Activated CD4-positive, alpha-beta T cell treated with anti-CD3 and anti-CD28 coated beads, Interleukin-2, amount 10 ng/mL, durations not matched to agents 7 days and 5 days (primary cell): ENCODE measurements at places on chromosomes 12 and 14. TPM values are rescaled to one million over a fixed set of nuclear protein-coding genes. Genes with fewer than 3 reads are reported as not detected.

Gene NPAS3
- total RNA-seq, result not detected

Gene LTBP2
- total RNA-seq, result 0.05 TPM

Gene SDSL
- total RNA-seq, result 3.6 TPM

Gene NELL2
- 43.6 TPM for total RNA-seq

Gene NR4A1
- 2.1 TPM for total RNA-seq

Gene TMPRSS12
- not detected for total RNA-seq

Gene OR4Q3
- not detected for total RNA-seq

Gene SART3
- 63.0 TPM for total RNA-seq

Gene PLXNC1
- 29.7 TPM for total RNA-seq

Gene ZDHHC22
- total RNA-seq, result not detected

Gene REP15
- 0.37 TPM for total RNA-seq

Gene SIRT4
- total RNA-seq, result 1.8 TPM

Gene KLHDC1
- 2.4 TPM for total RNA-seq

Gene FAM181A
- not detected for total RNA-seq

Gene NGDN
- total RNA-seq, result 47.3 TPM

Gene CLEC2A
- total RNA-seq, result not detected

Gene MGAT2
- 57.3 TPM for total RNA-seq

Gene FAIM2
- total RNA-seq, result 0.50 TPM

Gene AMHR2
- total RNA-seq, result not detected

Gene PRPH
- not detected for total RNA-seq

Gene ADAM21
- total RNA-seq, result not detected

Gene EPYC
- total RNA-seq, result not detected

Gene PFDN5
- total RNA-seq, result 305 TPM

Gene SLC7A8
- 0.64 TPM for total RNA-seq

Gene CACNA1C
- 0.12 TPM for total RNA-seq

Gene GARIN6
- not detected for total RNA-seq

Gene GDF3
- not detected for total RNA-seq

Gene GALNT8
- 0.85 TPM for total RNA-seq

Gene NINJ2
- 7.4 TPM for total RNA-seq

Gene NEK9
- total RNA-seq, result 81.6 TPM

Gene TAS2R8
- not detected for total RNA-seq

Gene HOXC10
- not detected for total RNA-seq

Gene KRT72
- 12.3 TPM for total RNA-seq
